ENCODE measurements at places on chromosomes 1 and 21.

- no peak for DNase-seq
Observed at GRCh38 chr1:213947200-213947801, 40.5 kb upstream of the PROX1 start.

DNA sequence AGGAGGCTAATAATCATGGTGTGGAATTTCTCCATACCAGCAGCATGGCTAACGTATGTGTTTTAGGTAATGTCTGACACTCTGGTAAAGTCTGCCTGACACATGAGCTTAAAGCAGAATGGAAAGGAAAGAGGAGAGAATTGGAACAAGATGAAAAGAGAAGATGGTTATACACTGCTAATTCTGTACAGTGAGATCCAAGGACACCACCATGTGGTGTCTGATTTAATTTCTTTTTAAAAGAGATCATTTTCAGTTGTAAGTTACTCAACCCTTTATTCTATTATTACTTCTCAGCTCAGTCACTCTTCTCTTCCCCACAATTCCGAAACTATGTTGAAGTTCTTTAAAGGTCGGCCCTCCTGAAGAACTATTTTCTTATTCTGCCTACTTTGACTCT, 15.6 kb downstream of the PRKAB2 start:
- no peak for DNase-seq

DNA sequence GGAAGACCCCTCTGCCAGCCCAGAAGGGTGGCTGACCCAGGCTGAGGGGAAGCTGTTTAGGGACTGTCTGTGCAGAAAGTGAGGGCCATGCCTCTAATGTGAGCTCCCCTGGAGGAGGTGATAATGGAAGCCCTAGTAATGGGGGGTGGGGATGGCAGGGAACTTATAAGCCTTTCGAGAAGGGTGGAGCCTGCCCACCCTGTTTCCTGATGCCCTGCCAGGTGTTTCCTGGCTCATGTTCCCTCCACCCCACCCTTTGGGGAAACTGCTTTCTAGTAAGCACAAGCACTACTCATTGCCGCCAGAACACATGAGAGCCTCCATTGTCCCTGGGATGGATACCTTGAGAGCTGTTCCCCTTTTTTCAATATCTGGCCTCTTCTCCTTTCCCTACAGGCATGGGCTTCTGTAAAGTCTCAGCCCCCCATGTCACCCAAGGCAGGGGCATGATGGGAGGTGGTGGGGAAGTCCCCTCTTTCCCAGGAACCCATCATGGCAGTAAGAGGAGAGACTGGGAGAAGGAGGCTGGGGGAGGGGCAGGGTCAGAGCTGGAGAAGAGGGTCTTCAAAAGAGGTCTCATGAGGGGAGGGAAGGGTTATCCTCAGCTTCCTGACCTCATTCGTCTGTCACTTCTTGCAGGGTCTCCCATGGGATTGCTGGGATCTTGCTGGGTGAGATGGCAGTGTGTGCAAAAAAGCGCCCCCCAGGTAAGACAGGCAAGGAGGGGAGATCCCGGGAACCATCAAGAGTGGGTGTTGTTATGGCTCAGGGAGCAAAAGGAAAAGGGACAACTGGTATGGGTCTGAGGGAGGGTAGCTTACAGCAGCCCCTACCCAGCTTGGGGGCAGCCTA, 2.4 kb downstream of the ATP8B2 start:
- DNase-seq: no peak

DNA sequence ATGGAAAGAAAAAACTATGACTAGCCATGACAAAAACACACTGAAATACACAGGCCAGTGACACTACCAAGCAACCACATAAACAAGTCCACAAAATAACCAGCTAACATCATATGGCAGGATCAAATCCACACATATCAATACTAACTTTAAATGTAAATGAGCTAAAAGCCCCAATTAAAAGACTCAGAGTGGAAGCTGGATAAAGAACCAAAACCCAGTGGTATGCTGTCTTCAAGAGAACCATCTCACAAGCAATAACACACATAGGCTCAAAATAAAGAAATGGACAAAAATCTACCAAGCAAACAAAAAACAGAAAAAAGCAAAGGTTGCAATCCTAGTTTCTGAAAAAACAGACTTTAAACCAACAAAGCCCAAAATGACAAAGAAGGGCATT, 476.2 kb upstream of the BEND5 start:
- no peak for DNase-seq

- DNase-seq: no peak
Observed at GRCh38 chr1:173479649-173480048, 2.5 kb downstream of the PRDX6 start.

DNA sequence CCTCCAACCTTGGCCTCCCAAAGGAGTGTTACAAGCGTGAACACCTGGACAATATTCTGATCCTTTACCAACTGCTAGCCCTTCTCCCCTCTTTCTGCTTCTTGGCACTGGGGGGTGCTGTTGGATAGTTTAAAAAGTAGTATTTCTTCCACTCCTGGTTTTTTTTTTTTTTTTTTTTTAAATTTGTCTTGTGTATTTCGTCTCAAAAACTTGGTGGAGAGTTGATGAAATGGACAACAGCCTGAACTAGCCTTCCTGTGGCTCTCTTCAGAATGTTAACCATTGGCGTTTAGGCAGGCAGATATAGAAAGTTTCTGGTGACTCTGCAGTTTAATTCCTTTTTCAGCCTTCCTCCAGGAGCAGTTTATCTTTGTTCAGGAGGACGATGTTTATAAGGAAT, 69.7 kb upstream of the USP24 start:
- DNase-seq: no peak

GRCh38 chr1:76425201-76426145, 350.9 kb downstream of the ST6GALNAC3 start:
- DNase-seq: no peak

GRCh38 chr1:19936061-19936750, 12.8 kb upstream of the PLA2G2E start:
- no peak for DNase-seq

DNA sequence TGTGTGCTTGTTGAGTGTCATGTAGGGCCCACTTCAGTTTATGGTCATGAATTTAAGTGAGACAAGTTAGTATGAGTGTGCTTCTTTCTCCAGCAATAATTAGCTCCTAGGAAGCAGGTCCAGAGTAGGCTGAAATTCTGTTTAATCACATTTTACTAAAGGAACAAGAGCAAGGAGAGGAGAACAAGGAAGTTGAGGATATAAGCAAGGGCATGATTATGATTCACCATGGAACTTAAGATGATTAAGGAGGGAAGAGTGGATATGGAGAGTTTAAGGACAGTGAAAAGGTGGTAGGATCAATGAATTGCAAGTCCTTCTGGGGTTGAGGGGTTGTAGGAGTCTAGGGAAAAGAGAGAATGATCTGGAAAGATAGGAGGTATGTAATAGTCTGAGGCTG, 3.1 kb upstream of the DIPK1A start:
- DNase-seq: no peak

GRCh38 chr1:63906047-63906704, 132.4 kb downstream of the ROR1 start:
- DNase-seq: no peak

GRCh38 chr1:62084310-62084890, 110.2 kb upstream of the L1TD1 start:
- no peak for DNase-seq

DNA sequence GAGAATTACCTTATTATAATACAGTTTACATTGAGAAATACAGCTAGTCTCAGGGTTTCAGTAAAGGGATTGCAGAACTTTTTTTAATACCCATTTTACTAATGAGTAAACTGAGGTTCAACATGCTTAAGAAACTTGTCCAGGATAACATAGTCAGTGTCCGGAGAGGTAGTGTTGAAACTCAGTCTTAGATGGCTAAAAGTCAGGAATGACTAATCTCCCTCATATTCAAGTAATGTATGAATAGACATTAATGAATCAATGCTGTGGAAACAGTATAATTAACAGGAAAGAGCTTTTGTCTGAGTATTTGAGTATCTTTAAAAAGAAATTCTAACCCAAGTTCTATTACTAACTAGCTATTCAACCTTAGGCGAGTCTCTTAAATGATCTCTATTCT, 397.6 kb downstream of the PLA2G4A start:
- DNase-seq: no peak

GRCh38 chr1:159881622-159882526, 18.1 kb downstream of the CFAP45 start:
- peak; percentile 9 for DNase-seq

GRCh38 chr1:205247130-205247921, 19.6 kb downstream of the TMCC2 start:
- no peak for DNase-seq

DNA sequence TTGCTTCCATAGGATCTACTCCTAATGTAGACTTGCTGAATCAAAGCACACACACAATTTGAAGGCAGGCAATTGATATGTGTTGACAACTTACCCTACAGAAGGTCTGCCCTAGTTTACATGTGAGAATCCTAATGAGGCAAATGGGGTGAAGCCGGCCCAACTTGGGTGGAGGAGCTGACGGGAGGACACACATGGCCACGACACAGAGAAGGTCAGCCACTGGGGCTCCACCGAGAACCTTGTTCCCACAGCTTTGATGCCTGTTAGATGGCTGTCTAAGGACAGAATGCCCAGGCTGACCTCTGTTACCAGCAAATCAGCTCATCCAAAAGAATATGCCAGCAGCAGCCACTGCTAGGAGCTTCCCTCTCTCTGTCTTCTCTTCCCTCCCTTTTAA, 1.5 kb upstream of the PLA2G2D start:
- DNase-seq: no peak

DNA sequence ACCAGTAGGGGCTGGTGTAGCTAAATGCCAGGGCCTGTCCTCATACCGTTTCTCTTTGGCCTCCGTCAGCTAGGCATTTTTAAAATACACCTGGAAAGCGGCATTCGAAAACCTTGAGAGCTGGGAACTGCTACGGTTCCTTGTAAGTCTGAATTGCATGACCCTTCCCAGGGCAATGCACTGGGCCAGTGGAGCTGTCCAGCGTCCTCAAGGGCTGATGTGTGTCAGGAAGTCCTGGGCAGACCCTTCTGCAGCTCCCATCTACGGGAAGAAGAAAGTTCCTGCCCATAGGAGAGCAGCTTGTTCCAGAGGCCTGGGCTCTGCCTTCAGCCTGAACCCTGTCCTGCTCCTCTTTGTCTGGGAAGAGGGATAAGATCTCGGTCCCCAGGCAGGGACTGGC, 34.1 kb downstream of the UBASH3A start:
- DNase-seq: no peak

DNA sequence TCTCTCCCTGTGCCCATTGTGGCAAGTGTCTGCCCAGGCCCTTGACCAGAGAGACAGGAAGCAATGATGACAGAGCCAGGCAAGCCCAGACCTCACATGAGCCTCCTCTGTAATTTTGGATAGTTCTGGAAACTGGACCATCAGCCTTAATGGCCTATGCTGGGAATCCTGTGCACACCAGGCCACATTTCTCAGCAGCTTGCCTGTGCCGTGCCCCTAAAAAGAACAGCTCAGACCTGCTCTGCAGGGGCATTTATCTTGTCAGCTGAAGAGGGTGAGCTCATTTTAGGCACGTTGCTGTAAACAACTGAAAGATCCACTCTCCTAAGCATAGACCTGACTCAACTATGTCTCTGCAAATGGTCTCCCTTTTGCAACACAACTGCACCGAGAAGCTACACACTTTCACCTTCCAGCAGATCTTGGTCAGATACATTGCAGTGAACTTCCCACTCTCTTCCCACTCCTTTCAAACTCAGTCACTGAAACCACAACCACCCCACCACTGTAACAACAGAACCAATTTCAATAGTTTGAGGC, 53.5 kb upstream of the BACH1 start:
- DNase-seq: no peak

GRCh38 chr1:210978316-210978973, 155.5 kb downstream of the KCNH1 start:
- no peak for DNase-seq

GRCh38 chr1:172973424-172973823, 77.3 kb downstream of the TNFSF18 start:
- DNase-seq: no peak
